ENCODE measurements at places on chromosomes 12 and 14.

- DNase-seq = no peak
Measured at GRCh38 chr14:91271639-91272038, 27.1 kb upstream of the GPR68 start.

DNA sequence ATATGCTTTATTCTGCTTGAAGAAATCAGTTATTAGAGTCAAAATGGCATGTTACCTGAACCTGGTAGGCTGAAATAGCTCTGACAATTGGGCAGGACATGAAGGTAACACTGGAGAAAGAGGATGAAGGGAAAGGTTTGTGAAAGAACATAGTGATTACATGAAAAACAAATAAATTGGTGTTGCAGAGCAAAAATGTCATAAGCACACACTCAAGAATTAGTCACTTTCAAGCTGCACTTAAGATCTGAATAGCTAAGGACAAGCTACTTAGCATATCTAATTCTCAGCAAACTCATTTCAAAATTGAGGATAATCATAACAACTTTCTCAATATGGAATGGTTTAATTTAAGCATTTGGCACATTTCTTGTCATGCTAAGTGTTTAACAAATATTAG, 1398.0 kb upstream of the FLRT2 start:
- no peak for DNase-seq

- DNase-seq = no peak
Measured at GRCh38 chr14:84029720-84030119, 1500.2 kb upstream of the FLRT2 start.

GRCh38 chr12:103715494-103715893, 125.5 kb downstream of the NT5DC3 start:
- no peak for DNase-seq

All from NCI-H1436 treated with DMSO at 0.1 percent for 48 hours (cell line).